Thyroid gland (tissue), 4 donors: ENCODE measurements at places on chromosomes 5 and 9. TPM values are rescaled to one million over a fixed set of nuclear protein-coding genes. Genes with fewer than 3 reads are reported as not detected.

- no peaks in the 10 kb centered on the region for H3K4me1 ChIP-seq
- H3K27me3 ChIP-seq: no peaks in the 10 kb centered on the region
- H3K4me3 ChIP-seq: no peak overlapping the region
- no peak for DNase-seq
- peaks cover 4% of the 10 kb centered on the region for H3K36me3 ChIP-seq
- H3K27ac ChIP-seq: no peak overlapping the region
Observed at GRCh38 chr5:14351086-14351661, 208.0 kb downstream of the TRIO start.

The DOCK8 gene
- total RNA-seq: 13.9 TPM

DNA sequence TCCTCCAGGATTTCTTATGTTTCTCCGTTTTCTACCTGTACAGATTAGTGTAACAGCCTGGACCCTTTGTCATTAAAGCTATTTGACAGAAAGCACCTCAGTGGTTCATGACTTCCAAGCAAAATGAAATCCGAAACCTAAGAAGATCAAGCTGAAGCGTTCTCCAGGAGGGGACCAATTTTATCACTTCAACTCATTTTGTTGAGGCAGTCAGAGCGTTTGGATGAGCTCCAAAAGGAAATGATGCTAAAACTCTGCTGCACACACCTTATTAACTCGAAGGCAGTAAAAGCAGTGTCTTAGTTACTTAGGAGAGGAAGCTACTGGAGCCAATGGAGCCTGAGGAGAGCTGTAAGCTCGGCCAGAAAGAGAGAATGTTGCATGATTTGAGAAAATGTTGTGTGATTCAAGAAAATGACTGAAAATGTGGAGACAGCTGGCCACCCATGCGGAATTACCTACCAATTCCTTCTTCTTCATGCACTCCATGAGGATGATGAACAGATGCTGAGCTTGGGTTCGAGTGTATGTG is 346.7 kb upstream of the KLF9 start:
- H3K4me1 ChIP-seq: no peaks in the 10 kb centered on the region
- DNase-seq: no peak
- no peaks in the 10 kb centered on the region for H3K27me3 ChIP-seq
- H3K36me3 ChIP-seq: no peaks in the 10 kb centered on the region
- H3K27ac ChIP-seq: no peak overlapping the region

GRCh38 chr9:33229359-33230114 is 10.4 kb upstream of the SPINK4 start:
- H3K36me3 ChIP-seq: no peaks in the 10 kb centered on the region
- peak; percentile 19 for DNase-seq
- no peaks in the 10 kb centered on the region for H3K27me3 ChIP-seq
- no peak overlapping the region for H3K4me3 ChIP-seq
- no peaks in the 10 kb centered on the region for H3K4me1 ChIP-seq
- H3K27ac ChIP-seq: peak overlapping the region; percentile 5

- H3K4me3 ChIP-seq: no peak overlapping the region
- H3K36me3 ChIP-seq: no peaks in the 10 kb centered on the region
- no peaks in the 10 kb centered on the region for H3K27me3 ChIP-seq
- peak; percentile 24 for DNase-seq
- H3K4me1 ChIP-seq: peaks cover 9% of the 10 kb centered on the region
Observed at GRCh38 chr5:59104400-59105127, 521.7 kb downstream of the RAB3C start.

GRCh38 chr9:83509402-83509801 is 28.8 kb downstream of the FRMD3 start:
- no peak overlapping the region for H3K27ac ChIP-seq
- no peaks in the 10 kb centered on the region for H3K27me3 ChIP-seq
- H3K4me3 ChIP-seq: no peak overlapping the region
- peaks cover 6% of the 10 kb centered on the region for H3K4me1 ChIP-seq
- no peak for DNase-seq
- no peaks in the 10 kb centered on the region for H3K36me3 ChIP-seq

The RAI14 gene
- total RNA-seq: 19.2 TPM

- no peak for DNase-seq
- H3K27me3 ChIP-seq: no peaks in the 10 kb centered on the region
- no peak overlapping the region for H3K27ac ChIP-seq
- no peaks in the 10 kb centered on the region for H3K36me3 ChIP-seq
Observed at GRCh38 chr5:1026700-1027621, 18.4 kb downstream of the NKD2 start.

DNA sequence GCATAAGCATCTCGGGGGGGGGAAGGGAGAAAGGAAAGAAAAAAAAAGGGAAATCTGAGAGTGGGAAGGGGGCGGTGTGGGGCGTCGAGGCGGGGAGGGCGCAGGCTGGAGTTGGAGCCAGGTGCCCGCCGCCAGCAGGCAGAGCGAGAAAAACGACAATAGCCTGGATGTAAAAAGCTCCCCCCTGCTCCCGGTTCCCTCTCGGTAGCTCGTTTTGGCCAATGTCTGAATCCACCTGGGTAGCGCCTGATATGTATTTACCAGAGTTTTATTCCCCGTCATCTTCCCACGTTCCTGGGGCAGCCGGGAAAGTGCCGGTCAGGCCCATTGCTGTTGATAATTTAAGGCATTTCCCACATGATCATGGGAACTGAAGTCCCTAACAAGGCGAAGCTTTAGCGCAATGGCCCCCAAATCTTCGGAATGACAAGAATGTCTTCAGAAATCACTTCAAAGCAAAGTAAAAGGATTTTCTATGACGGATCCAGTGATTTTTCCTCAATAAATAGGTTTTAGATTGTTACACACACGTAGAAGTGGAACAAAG is 3.0 kb upstream of the OTP start:
- no peak overlapping the region for H3K4me3 ChIP-seq
- H3K36me3 ChIP-seq: no peaks in the 10 kb centered on the region
- H3K27me3 ChIP-seq: peaks cover 90% of the 10 kb centered on the region
- no peak for DNase-seq

- H3K36me3 ChIP-seq: no peaks in the 10 kb centered on the region
- no peak overlapping the region for H3K4me3 ChIP-seq
- H3K27me3 ChIP-seq: no peaks in the 10 kb centered on the region
- H3K4me1 ChIP-seq: peaks cover 3% of the 10 kb centered on the region
- peak overlapping the region; percentile 50 for H3K27ac ChIP-seq
Observed at GRCh38 chr9:38437193-38437823, 13.1 kb upstream of the IGFBPL1 start.

The GLRA1 gene
- not detected for total RNA-seq

GRCh38 chr5:38478878-38479277 is 77.6 kb downstream of the LIFR start:
- DNase-seq: no peak
- peaks cover 30% of the 10 kb centered on the region for H3K36me3 ChIP-seq
- no peaks in the 10 kb centered on the region for H3K27me3 ChIP-seq
- no peak overlapping the region for H3K4me3 ChIP-seq
- H3K4me1 ChIP-seq: no peaks in the 10 kb centered on the region

DNA sequence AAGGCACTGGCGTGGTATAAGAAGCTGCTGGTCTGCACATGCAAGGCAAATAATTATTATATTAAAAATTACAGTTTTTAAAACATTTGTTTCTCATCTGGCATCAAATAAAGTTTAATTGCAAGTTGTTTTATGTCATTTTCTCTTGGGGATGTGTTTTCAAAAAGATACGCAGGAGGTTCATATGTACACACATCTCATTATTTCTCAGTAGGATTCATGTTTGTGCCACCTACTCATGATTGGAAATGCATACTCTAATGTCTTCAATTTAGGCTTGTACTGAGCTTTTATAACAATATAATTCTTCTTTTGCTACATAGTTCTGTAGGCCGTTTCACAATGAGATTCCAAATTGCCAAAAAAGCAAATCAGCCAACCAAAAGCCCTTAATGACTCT is 244.2 kb upstream of the MEF2C start:
- no peaks in the 10 kb centered on the region for H3K4me1 ChIP-seq
- no peaks in the 10 kb centered on the region for H3K36me3 ChIP-seq
- no peak for DNase-seq
- H3K27ac ChIP-seq: no peak overlapping the region

The LCN9 gene
- total RNA-seq: not detected
